Mesothelial cell of epicardium (in vitro differentiated cells): ENCODE measurements at places on chromosomes 13 and 19. TPM values are rescaled to one million over a fixed set of nuclear protein-coding genes. Genes with fewer than 3 reads are reported as not detected.

GRCh38 chr13:57918913-57919312, 287.4 kb downstream of the PCDH17 start:
- no peak for DNase-seq

GRCh38 chr13:48181482-48182145, 51.4 kb upstream of the ITM2B start:
- no peak for DNase-seq

- DNase-seq = no peak
Observed at GRCh38 chr13:33862016-33862415, 44.1 kb downstream of the RFC3 start.

DNA sequence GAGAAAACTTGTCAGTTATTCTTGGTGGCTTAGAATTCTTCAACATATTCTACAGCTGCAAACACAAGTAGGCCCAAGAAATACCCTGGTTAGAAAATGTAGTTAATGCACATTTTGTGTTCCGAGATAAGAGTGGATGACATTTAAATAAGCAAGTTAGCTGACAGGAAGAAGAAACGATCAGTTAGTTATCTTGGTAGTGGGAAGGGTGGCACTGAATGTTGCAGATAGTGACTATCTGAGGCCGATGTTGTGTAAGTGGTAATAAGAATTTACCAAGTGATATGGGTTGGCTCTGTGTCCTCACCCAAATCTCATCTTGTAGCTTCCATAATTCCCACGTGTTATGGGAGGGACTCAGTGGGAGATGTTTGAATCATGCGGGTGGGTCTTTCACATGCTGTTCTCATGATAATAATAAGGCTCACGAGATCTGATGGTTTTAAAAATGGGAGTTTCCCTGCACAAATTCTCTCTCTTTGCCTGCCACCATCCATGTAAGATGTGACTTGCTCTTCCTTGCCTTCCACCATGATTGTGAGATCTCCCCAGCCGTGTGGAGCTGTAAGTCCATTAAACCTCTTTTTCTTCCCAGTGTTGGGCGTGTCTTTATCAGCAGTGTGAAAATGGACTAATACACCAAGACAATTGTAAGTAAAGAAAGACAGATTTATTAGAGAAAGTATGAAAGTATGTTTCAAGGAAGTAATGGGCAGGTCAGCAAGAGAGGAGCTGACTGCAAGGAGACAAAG, 10.9 kb upstream of the AKAP11 start:
- no peak for DNase-seq

GRCh38 chr19:51002542-51003311, 1.3 kb upstream of the KLK8 start:
- DNase-seq = no peak

- no peak for DNase-seq
Observed at GRCh38 chr19:14425696-14426138, 6.6 kb upstream of the DDX39A start.

DNA sequence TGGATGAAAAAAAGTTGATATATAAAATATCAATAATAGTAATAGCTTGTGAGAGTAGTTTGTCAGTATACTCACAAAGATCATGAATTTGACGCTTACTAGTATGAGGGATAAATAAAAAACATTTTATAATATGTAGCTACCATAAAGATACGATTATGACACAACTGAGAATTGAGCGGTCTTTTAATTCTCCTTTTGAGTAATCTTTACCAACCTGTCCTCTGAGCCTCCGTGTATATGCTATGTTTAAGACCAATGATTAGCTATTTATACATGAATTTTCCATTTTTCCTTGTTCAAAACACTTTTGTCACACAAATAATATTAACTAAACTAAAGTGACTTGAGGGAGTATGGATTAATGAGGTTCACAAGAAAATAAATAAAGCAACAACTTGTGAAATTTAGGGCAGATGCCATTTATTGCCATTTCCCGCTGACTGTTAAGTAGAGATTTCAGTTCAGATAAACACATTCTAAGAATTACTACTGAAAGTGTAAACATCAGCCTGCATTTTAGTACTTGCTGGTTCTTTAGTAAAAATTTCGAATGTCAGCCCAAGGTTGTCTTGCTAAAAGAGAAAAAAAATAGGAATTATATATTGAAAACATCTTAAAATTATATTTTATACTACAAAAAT, 6.2 kb upstream of the IRS2 start:
- DNase-seq = no peak

GRCh38 chr13:75645141-75645540, 9.0 kb downstream of the LMO7 start:
- no peak for DNase-seq

The ZNF571 gene
- total RNA-seq = 6.8 to 9.1 TPM (median 6.8 TPM) in 3 replicates

The ZNF584 gene
- 12.0 to 16.4 TPM (median 15.3 TPM) in 3 replicates for total RNA-seq
